ENCODE measurements at places on chromosomes 13 and 19.

- no peak for DNase-seq
These were observed 45.3 kb downstream of the UFM1 start for GRCh38 chr13:38394777-38395496.

- no peak for DNase-seq
These were observed 1570.3 kb upstream of the PRR20A start for GRCh38 chr13:55570371-55570770.

DNA sequence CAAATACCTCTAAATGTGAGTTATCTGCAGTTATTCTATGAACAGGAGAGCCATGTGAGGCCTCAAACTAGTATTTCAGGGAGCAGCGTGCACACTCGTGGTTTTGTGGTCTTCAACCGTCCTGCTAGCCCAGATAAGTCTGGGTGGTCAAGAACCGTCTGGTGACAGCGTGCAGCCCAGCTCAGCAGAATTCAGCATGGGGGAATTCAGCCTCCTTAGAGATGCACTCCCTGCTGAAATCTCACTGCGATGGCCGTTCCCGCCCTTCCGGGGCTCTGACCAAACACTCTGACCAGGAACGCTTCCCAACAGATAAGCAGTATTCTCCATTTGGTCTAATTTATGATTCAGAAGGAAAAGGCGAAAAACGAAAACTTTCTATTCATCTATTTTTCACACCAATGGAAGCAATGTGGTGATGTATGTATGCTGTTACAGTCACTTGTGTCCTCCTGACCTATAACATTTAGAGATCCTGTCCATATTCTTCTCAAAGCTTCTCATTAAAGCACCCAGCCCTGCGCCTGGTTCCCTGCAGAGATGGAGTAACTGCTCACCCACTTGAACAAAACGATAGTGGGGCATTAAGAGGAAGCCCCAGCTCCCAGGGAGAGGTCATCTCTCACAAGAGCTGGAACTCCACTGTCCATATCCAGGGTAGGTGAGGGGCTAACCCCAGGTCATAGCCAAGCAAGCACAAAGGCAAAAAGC is 2.9 kb downstream of the ANKRD27 start:
- no peak for DNase-seq

- DNase-seq = no peak
These were observed 385.8 kb downstream of the KCNRG start for GRCh38 chr13:50401049-50401505.

GRCh38 chr13:97282705-97283104 is 60.6 kb downstream of the MBNL2 start:
- no peak for DNase-seq

GRCh38 chr13:99953138-99953755 is 18.3 kb downstream of the ZIC5 start:
- DNase-seq = no peak

- no peak for DNase-seq
These were observed 2.7 kb downstream of the KLK8 start for GRCh38 chr19:50998686-50999085.

DNA sequence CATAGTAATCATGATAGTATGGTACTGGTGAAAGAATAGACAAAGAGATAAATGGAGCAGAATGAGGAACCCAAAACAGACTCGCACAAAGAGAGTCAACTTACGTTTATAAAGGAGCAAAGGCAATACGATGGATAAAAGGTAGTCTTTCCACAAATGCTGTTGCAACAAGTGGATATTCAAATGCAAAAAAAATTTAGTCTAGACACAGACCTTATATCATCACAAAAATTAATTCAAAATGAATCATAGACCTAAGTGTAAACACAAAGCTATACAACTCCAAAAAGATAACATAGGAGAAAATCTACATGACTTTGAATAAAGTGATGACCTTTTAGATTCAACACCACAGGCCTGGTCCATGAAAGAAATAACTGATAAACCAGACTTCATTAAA is 131.6 kb downstream of the KL start:
- no peak for DNase-seq

DNA sequence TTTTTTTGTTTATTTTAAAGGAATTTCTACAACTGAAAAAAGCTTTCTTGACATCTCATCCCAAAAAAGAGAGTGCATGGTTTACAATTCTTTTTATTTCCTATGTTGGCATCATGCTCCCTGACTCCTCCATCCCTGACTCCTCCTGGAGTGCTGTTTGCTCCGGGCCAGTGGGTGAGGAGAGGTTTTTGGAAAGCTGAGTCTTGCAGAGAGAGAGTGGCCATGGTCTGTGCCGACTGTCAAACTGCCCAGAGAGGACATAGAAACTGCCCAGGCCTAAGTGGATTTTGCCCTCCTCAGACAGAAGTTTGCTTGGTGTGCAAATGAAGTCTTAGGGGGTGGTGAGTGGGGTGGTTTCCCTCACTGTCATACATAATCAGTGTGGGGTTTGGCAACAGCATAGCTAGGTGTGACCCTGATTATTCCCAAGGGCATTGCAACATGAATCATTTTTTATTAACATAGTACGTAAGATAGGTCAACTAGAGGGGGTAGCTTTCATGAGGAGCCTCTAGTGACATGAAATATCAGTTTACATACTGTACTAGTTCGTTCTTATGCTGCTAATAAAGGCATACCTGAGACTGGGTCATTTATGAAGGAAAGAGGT is 179.8 kb upstream of the UBL3 start:
- no peak for DNase-seq

DNA sequence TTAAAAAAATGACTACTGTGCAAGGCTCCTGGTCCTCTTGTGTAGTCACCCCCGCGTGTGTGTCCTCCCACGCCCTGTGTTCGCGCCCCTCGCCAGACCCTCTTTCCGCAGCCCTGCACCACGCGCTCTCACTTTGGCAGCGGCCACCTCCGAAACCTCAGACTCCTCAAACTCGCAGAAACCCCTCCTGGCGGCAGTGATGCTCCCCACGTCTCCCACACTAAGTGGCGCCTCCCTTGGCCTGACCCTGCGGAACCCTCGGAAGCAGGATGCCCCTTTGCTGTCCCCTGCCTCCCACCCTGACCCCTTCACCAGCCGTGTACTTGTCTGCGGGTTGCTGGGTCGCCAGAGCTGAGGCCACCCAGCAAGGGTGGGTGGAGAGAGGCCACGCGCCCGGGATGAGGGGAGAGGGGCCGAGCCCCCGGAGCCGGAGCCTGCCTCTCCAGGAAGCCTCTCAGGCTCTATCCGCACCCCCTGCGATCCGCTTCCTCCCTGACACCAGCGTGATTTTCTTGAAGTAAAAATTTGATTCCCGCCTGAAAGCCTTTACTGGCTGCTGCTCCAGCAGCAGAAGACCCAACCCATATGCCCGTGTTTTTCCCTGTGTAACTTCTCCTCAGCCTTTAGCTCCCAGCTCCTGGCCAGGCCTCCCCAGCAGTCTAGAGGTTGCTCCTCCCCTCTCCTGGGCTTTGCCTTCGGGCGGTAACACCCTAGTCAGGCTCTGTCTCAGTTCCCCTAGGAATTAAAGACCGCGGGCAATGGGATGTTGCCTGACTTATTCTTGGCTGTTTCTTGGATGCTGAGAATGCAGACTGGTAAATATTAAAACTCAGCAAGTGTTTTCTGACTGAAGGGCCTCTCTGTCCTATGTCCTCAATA is 55.2 kb downstream of the MIPEP start:
- DNase-seq = no peak
